ENCODE measurements at places on chromosomes 1 and 21.

- DNase-seq = no peak
Measured at GRCh38 chr1:41598325-41598724, 113.8 kb upstream of the EDN2 start.

DNA sequence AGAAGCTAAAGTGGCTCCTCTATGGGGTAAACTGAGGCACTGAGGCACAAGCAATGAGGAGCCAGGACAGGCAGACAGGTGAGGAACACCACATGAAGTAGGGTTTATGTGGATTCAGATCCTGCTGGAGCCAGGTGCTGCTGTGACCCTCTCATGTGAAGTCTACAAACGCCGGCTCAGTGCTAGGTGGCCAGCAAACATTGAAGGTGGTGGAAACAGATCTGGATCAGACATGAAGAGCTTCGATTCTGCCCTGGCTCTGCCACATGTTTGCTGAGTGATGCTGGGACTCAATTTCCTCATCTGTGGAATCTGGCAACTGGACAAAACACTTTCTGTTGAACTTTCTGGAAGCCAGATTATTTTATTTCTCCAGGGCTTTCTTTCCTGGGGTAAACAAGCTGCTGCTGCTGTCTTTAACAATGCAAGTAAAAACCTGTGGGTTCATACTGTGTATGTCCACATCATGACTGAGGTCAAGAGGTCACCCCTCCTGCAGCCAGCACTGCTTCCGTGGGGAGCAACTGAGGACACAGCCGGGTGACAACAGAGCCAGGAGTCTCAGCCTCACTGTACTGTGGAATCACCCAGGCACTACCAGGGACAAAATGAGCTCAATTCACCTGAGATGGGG, 33.3 kb downstream of the HMGB4 start:
- peak; percentile 62 for DNase-seq

- no peak for DNase-seq
Measured at GRCh38 chr1:19528438-19528837, 43.1 kb upstream of the CAPZB start.

DNA sequence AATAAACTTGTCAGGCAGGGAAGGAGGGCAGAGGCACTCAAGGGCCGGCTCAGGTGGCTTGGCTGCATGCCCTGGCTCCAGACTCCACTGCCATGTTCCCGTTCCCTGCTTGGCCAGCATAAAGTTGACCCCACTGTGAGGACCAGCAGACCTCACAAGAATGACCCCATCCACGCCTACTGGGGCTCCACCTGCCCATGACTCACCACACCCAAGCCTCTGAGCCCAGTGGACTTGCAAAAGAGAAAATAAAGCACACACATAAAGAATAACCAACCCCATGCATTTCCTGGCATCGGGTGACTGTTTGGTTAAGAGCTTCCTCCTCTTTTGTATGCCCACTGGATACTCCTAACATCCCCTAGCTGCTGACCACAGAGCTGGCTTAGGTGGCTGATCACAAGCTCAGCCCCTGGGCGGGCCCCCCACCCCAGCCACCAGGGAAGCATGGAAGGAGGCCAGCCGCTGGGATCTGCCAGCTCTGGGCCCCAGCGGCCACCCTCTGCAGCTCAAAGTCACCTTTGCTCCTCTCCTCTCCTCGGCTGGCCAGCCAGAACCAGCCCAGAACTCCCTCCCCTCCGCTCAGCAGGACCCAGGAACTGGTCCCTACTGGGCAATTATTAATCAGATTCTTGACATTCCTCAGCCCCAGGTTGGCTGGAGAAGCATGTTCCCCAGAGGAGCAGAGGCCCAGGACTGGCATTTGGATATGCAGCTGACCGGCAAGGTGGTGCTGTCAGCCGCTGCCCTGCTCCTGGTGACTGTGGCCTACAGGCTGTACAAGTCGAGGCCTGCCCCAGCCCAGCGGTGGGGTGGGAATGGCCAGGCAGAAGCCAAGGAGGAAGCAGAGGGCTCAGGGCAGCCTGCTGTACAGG, at the start of gene KLHDC7A:
Gene KLHDC7A (plus strand): TSS at position 616 of the 875 bp plus-strand sequence. CDS start 52 bp downstream, at position 668.
- DNase-seq = no peak

- no peak for DNase-seq
Measured at GRCh38 chr1:67491280-67491679, 61.1 kb upstream of the SERBP1 start.

- no peak for DNase-seq
Measured at GRCh38 chr1:44129616-44130500, 11.2 kb downstream of the KLF17 start.

DNA sequence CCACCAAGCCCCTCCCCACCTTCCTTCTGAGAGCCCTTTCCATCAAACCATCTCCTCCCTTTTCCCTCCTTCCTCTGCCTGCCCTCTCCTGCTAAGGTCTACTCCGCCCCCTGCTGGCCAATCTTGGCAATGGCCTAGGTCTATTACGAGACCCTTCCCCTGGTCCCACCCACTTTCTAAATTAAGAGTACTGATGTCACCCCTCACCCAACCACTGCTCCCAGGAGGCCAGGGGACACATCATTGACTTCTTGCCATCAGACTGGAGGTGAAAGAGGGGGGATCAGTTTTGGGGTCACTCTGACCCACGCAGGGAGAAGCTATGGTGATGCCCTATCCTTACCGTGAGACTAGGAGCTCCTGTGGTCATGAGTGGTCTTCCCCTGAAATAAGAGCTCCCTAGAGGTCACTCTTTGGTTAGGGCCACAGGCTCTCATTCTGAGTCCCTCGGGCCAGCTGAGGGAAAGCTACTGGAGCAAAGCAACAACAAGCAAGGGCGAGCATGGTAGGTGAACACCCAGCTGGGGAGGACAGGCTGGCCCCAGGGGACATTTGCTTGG, 34.6 kb upstream of the S100A7 start:
- peak; percentile 68 for DNase-seq

- no peak for DNase-seq
Measured at GRCh38 chr1:246677842-246678241, 46.4 kb upstream of the SCCPDH start.

- DNase-seq = peak; percentile 53
Measured at GRCh38 chr1:207579436-207579799, 65.5 kb upstream of the CR1L start.
